NCI-H1092 (cell line): ENCODE measurements at places on chromosomes 2 and 18.

DNA sequence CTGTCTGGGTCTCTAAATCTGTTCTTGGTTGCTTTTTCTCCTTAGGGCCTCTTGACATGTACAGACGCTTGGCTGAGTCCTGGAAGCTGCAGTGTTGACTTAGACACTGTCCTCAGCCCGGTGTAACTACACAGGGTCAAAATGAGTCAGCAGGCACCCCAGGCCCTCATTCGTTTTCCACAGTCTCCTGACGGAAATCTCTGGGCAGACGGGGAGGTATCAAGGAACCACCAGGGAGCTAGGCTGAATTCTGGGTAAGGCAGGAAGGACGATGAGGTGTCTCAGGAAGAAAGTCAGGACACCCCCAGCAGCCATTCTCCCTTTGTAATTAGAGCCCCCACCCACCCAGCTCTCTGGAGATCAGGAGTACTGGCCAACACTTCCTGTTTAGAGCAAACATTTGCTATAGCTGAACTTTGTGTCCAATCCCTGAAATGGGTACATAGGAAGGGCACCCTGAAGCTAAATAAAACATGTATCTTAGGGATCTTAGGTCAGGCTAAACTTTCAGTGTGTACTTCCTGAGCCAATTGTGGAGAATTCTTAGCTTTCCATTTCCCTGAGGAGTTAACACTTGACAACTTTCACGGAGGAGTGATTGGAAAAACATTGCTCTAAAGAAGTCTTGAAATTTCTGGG, 23.9 kb upstream of the EPAS1 start:
- DNase-seq, result no peak

DNA sequence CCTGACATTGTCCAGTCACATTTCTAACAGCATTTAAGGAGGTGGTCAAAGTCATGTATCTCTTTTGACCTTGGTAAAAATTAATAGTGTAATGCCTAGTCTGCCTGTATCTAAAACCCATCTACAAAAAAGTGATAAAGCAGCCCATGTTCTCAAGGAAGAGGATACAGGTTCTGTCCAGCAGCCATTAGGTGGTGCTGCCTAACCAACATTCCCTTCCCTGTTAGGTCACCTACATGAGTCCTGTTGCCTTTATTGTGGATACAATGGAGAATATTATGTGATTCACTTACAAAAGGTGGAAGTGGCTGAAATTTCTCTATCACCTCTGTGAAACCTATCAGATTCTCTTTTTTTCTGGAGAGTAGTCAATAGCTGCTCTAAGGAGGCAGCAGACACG, 52.5 kb downstream of the AQP4 start:
- DNase-seq, result peak; percentile 11

GRCh38 chr2:29921560-29921915, at the start of gene ALK:
ALK (minus strand) TSS chr2:29921586; CDS start chr2:29920659, 927 bp downstream.
- peak; percentile 90 for DNase-seq

GRCh38 chr18:31648966-31649429, 35.4 kb downstream of the B4GALT6 start:
- DNase-seq, result no peak

DNA sequence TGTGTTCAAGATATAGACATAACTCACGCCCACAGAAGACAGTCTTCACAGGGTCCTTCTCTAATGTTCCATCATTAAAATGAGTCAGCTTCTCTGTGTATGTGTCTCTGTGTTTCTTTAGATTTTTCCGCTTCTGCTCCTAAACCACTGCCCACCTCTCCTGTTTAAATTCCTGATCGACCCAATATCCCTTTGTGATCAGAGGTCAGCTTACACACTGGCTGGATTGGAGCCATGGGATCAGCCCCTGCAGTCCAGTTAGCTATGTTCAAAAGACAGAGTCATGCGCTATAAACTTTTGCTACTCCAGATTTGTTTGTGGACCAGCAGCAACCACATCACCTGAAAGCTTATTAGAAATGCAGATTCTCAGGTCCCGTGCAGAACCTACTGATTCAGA, 229.2 kb downstream of the C1D start:
- no peak for DNase-seq

DNA sequence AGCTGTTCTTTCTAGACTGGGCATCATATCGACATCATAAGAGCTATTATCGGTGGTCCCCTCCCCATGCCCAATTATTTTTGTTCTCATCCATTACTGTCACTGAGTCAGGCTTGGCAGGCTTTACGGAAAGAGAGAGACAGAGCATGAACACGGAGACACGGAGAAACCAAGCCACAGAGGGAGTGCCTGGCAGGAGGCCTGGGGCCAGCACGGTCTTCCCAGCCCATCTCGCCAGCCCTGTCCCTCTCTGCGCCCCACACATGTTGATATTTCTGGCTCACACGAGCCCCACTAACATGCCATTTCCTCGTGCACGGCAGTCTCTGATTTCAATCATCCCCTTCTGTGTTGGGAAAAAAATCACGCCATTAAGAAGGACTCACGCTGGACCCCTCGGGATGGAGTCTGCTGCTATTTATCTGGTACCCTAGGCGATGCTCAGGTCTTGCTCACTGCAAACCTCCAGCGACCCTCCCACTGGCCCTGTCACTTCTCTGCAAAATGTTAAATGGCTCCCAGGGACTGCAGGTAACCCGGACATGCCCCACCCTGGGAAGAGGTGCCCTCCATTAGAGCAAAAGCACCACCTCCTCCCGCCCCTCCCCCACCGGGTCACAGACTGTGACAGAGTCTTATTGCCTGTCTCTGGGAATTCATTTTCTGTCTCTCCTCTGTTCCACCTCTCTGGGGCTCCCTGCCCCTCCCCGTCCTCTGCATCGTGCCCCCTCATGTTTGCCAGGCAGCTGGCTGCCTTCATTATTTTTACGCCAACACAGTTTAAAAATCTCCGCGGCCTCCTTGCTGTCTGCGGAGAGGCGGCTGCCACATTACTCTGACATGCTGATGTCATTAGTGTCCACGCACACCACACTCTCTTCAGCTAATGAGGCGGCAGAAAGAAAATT, 40.1 kb upstream of the GBX2 start:
- no peak for DNase-seq

GRCh38 chr2:46180189-46180588, 117.0 kb upstream of the EPAS1 start:
- no peak for DNase-seq

GRCh38 chr18:55990186-55990585, 402.2 kb upstream of the TCF4 start:
- DNase-seq, result no peak

GRCh38 chr2:212245880-212246279, 292.7 kb downstream of the ERBB4 start:
- DNase-seq, result no peak

GRCh38 chr18:48605408-48605845, 66.6 kb downstream of the CTIF start:
- DNase-seq, result peak; percentile 11

GRCh38 chr18:13999231-13999630, 83.9 kb upstream of the MC2R start:
- no peak for DNase-seq

DNA sequence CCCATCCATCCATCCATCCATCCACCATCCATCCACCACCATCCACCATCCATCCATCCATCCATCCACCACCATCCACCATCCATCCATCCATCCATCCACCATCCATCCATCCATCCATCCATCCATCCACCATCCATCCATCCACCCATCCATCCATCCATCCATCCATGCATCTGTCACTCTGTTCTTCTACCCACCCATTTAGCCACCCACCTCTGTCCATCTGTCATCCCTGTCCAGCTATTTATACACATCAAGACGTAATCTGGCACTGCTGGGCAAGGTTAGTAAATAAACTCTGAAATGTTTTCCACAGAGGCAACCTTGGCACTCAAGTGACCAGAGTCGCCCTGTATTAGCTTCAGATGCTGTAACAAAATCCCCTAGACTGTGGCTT, 120.9 kb downstream of the RTP5 start:
- DNase-seq, result no peak

DNA sequence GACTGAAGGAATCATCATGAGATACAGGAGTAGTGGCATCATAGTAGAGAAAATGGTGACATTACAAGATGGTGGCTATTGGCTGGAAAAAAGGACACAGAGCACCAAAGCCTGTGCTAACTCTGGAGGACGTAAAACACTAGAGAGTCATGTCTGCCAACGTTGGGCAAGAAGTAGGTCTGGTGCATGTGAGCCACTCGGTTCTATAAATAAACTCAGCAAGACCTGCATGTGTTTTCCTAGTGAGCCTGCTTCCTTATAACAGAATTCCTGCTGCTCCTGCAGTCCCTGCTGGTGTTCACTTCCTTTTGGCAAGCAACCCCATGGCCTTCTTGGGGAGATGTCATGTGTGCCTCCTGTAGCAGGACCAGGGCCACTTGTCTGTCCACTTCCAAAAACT, 325.2 kb downstream of the OSR1 start:
- DNase-seq, result no peak

DNA sequence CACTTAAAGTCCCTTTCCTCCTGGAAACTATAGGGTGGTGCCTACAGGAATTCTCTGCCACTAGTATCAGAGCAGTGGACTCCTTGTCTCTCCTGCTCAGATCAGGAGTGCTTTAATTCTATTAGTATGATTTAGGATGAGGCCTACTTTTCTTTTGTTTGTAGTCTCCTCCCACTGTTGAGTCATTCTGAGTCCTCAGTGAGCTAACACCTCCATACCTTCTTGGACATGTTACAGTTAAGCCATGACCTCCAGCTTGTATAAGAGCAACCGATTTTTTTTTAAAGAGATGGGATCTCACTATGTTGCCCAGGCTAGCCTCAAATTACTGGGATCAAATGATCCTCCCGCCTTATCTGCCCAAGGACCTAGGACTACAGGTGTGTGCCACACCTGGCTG, 48.7 kb upstream of the OTOF start:
- no peak for DNase-seq

DNA sequence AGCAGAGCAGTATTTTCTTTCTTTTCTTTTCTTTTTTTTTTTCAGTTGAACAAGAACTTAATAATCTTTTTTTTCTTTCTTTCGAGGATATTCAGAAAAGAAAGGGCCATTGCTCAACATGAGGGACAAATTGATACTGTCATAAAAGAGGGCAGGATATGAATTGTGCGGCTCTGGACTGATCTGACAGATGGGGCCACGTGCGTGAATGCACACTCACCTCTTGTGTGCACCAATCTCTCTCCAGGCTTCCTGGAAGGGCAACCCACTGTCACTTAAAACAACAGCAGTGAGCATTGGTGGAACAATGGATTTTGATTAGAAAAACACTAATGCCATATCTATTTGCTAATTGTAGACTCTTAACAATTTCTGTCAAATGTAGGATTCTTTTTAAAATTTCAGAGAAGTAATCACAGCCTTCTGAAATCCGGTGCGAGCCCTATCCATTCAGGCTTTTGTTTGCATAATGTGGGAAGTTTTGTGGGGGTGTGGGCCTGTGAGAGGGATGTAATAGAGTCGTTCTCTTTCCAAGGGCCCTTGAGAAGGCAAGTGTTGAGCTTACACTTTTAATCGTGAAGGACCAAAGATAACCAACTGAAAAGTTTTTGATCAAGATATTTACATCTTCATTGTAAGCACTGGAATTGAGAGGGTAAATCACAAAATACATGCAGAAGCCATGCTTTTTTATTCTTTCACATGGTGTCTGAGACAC, 298.8 kb downstream of the SP3 start:
- DNase-seq, result no peak

- no peak for DNase-seq
These were observed 5.6 kb downstream of the IDH1 start for GRCh38 chr2:208249296-208249695.

DNA sequence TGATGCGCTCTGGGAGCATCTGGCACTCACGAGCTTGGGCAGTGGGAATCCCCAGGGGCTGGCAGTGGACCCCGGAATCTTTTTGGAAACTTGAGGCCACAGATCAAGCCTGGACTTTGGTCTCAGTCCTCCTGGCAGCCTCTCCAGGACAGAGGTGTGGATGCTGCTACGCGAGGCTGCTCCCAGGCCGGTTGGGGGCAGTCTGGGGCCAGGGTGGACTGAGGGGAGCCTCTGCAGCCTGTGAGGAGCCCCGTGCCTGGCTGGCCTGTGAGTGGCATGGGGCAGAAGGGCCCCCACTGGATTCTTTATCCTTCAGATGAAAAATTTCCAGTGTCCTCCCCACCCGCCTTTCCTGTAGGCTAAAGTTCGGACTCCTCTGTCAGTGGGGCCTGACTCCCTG, 12.7 kb upstream of the DES start:
- no peak for DNase-seq

DNA sequence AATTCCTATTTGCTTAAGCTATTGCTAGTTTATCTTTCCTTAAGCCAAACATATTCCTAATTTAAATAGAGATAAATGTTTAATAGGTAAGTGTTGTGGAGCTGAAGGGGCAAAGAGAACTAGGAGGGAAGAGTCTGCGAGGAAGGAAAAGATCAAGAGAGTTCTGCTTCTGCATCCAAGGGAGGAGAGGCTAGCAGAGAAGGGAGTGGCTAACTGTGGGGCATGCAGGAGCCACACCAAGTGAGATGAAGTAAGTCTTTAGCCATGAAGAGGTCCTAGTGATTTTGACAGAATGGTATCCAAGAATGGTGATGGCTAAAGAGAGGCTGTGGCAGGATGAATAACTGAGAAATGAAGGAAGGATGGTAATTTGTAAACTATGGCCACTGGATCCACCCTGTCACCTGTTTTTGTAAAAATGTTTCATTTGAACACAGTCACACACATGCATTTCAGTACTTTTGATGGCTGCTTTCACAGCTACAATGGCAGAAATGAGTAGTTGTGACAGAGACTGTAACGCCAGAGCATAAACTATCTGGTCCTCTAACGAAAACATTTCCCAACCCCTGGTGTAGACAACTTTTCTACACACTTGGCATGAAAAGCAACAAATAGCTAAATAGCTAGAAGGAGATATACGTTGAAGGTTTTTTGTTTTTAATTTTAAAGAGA, 15.6 kb downstream of the TPGS2 start:
- DNase-seq, result no peak

DNA sequence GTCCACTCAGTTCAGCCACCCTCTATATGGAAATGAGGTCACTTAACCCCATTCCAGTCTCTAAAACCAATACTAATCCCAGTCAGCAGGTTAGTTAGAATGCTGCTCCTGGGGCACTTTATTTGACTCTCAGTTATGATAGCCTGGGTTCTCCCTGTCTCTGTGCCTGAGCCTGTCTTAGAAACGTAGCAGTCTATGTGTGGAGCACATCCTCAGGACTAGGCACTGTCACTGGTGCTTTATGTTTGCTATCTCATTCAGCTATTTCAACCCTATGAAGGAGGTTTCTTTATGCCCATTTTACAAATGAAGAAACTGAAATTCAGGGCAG, 152.5 kb upstream of the PKDCC start:
- DNase-seq, result no peak

GRCh38 chr2:123540291-123540690, 484.8 kb upstream of the CNTNAP5 start:
- no peak for DNase-seq

- no peak for DNase-seq
These were observed 102.4 kb downstream of the TRIB2 start for GRCh38 chr2:12819103-12819475.

GRCh38 chr2:198905881-198906612, 551.7 kb downstream of the SATB2 start:
- no peak for DNase-seq

- no peak for DNase-seq
These were observed 189.6 kb downstream of the CYRIA start for GRCh38 chr2:16475986-16476567.
